ENCODE measurements at places on chromosomes 3 and 15. TPM values are rescaled to one million over a fixed set of nuclear protein-coding genes. Genes with fewer than 3 reads are reported as not detected.

The GOLGA8J gene
- polyA plus RNA-seq = not detected

The SMARCC1 gene
- 31.9 TPM for polyA plus RNA-seq

The BCL2A1 gene
- polyA plus RNA-seq = not detected

The NEK10 gene
- polyA plus RNA-seq = 17.6 TPM

The AMOTL2 gene
- 30.1 TPM for polyA plus RNA-seq

The SLC24A5 gene
- 0.76 TPM for polyA plus RNA-seq

The CSTA gene
- polyA plus RNA-seq = not detected
